RWPE2 (cell line): ENCODE measurements at places on chromosomes 12 and 14.

GRCh38 chr12:78220811-78221210, 390.1 kb downstream of the NAV3 start:
- DNase-seq = no peak

- no peak for DNase-seq
Measured at GRCh38 chr12:93319523-93320050, 58.1 kb upstream of the NUDT4 start.

DNA sequence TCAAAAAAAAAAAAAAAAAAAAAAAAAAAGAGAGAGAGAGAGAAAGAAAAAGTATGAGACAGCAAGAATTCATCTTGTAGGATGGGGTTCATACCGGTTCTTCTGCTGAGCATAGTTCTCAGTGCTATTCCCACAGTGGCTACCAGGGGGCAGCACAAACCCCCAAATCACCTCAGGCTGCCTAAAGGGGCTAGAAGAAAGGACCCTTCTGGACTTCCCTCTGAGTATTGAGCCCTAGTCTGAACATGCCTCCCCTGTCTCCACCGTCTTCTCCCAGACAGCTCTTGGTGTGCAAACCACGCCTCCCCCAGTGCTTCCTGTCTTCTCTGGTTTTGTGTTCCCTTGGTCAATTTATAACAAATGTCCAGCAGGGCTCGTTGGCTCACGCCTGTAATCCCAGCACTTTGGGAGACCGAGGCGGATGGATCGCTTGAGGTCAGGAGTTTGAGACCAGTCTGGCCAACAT, 31.3 kb upstream of the SMUG1 start:
- no peak for DNase-seq

- DNase-seq = no peak
Measured at GRCh38 chr14:75205591-75205990, 29.2 kb upstream of the TMED10 start.

DNA sequence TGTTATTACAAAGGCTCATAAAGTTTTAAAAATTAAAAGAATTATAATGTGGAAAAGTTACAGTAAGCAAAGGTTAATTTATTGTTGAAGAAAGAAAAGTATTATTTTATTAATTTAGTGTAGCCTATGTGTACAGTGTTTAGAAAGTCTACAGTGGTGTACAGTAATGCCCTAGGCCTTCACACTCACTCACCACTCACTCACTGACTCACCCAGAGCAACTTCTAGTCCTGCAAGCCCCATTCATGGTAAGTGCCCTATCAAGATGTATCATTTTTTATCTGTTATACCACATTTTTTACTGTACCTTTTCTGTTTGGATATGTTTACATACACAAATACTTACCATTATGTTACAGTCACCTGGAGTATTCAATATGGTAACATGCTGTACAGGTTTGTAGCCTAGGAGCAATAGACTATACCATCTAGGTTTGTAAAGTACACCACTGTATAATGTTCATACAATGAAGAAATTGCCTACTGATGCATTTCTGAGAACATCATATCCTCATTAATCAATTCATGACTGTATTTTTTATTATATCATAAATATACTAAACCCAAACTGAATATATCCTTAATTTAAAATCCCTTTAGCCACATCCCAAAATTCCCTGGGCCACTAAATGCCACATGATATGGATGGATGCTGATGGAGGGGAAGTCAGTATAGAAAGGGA, 43.6 kb upstream of the NID2 start:
- no peak for DNase-seq

DNA sequence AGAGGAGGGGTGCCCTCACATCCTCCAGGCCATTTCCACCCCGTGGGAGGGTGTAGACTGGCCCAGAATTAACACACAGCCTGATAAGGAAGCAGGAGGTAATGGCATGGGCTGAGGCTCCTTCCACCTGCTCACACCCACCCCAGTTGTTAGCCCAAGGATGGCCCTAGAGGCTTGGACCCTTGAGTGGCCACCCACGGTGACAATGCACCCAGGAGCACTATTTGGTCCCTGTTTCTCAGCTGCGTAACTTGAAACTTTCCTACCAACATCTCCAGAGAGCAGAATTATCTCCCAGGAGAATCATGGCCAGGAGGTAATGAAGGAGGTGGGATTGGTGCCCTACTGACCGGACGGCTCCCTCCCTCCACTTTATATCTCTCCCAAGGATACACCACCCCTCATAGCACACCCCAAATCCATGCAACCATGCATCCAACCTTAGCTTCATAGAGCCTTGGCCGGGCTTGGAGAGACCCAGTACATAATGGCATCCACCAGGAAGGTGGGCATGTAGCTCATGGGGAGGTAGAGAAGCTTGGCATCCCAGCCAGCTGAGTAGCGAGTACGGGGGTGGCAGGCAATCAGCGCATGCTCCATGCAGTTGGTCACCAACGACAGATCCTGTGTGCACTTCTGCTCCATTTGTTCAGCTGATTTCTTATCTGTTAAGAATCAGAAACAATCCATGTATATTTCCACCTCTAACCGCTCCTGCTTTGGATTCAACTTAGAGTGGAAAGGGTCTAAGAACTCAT, 5.6 kb downstream of the RDH16 start:
- no peak for DNase-seq

DNA sequence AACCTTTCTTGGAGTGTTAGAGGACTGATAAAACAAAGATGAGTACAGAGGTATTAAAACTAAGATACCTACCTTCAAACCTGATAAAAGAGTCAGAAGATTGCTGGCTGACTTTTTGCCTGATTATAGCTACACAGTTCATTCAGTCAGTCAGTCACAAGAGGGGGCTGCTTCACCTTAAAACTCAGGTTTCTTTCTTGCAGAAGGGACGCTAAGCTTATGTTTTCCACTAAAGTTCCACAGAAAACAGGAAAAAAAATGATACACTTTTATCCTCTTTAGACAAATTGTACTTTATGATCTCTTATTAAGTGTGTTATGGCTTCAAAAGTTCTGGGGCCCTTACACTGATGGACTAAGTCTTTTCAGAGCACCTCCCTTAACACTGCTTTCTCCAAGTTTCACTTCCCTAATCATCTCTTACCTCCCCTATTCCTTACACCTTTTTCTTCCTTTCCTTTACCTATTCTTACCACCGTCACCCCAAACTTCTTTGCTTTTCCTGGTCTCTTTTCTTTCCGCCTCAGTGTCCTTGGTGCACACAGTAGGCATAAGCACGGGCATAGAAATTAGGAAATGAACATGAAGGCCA, 448.7 kb upstream of the OR4E1 start:
- no peak for DNase-seq

- no peak for DNase-seq
Measured at GRCh38 chr12:905261-906031, 44.0 kb downstream of the RAD52 start.

GRCh38 chr14:50619569-50620141, 48.5 kb downstream of the SAV1 start:
- DNase-seq = no peak

GRCh38 chr14:61802010-61802568, 39.9 kb downstream of the SNAPC1 start:
- no peak for DNase-seq
